CD4-positive, alpha-beta T cell treated with Interleukin-6 for 4 hours (primary cell): ENCODE measurements at places on chromosomes 3 and 15.

DNA sequence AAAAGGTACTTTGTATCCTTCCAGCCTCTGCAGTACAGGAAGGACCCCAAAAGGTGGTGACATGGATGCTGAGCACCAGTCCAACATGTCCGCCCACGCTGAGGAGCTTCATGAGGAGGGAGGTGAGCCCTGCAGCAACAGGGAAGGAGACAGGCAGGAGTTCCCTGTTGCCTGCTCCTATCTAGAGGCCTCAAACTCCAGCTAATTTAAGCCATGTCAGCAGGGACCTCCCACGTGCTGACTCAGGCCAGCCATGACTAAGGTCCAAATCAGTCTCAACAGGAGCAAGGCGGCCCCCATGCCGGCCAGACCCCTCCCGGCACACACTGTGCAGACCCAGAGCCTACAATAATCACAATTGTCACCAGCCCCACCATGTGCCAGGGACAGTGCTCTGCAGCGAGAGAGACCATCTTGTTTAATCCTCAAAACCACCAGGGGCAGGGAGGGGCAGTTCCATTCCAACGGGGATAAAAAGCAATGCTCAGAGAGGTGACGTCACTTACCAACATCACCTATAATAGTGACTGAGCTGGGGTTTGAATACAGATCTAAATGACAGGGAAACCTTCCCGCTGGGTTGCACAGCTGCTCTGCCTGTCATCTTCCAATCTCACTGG lies 54.5 kb upstream of the GATA2 start:
- DNase-seq: no peak

GRCh38 chr3:158769549-158769948 lies 32.3 kb upstream of the MFSD1 start:
- DNase-seq: no peak

- peak; percentile 81 for DNase-seq
Measured at GRCh38 chr15:30903497-30904187, at the start of gene FAN1. TSS of gene FAN1 (plus strand) at chr15:30903915. CDS start at chr15:30904664, 749 bp downstream.

GRCh38 chr3:147921051-147921450 lies 511.9 kb downstream of the ZIC1 start:
- DNase-seq: no peak

GRCh38 chr15:53196242-53196641 lies 406.1 kb upstream of the ONECUT1 start:
- no peak for DNase-seq

DNA sequence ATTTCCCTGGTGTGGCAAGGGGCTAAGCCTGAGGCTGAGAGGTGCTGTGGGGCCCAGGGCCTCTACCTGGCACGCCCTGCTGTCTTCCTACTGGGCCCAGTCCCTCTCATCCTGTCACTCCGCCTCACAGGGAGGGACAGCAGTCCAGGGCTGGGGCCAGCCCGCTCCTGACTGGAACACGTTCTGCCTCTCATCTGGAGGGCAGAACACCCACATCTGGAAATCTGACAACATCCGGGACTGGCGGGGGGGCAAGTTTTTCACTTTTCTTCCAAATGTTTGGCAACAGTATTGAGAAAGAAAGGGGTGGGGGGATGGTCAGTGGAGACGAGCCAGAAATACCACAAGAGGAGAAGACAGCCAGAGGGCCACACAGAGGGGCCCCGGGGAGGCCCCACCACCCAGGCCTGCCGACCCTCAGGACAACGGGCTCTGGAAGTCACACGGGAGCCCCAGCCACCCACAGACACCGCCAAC lies 1.8 kb upstream of the MYL3 start:
- DNase-seq: no peak

- peak; percentile 32 for DNase-seq
Measured at GRCh38 chr3:59436164-59436958, 386.5 kb upstream of the CFAP20DC start.

DNA sequence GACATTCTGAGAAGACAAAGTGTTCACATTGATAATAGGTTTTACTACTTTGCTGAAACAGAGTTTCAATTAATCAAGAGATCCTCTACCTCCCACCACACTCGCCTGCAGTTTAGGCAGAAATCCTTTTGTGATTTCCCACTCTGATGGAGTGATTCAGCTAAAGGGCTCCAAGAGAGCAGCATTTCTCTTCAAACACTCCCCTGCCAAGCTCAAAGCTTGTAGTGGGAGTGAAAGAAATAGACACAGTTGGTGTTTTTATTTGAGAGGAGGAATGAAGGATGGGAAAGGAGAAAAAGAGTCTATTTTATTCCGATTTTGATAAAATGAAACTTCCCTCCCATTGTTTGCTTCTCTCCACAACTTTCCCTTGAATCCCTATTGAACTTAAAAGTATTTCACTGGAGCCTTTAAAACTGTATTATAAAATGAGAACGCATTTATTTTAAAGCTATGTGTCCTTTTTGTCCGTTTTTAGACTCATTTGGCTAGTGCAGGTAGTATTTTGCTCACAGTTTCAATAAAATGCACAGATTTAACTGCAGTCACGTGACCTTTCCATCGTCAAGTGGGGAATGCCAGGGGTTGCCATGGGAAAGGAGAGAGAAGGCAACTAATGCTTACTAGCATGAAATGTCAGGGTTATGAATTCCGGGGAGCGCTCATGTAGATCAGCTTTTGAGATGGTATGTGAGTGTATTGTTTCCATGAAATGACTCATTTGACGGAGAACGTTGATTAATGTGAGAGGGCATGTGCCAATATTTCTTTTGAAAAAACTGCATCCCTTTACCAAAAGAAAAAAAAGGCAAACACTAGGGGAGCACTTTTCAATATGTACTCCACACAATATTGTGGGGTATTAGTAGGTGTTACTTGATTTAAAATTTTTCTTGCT lies 7.7 kb upstream of the OSBPL11 start:
- DNase-seq: no peak

- no peak for DNase-seq
Measured at GRCh38 chr3:46484911-46485778, 12.6 kb upstream of the RTP3 start.

DNA sequence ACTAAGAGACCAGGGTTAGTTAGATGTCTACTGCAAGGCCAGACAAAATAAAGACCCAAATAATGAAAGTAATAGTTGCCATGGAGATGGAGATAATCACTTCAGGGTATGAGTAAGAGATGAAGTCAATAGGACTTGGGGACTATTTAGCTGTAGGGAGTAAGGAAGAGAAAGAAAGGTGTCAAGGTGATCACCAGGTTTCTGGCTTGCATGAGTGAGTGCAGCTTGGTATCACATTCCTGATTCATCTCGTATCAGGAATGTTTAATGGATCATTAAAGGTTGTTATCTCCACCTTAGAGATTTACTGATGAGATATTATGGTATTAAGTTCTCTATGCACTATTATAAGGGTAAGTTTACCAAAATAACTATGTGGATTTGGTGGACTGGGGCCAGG lies 357.4 kb upstream of the ATP11B start:
- DNase-seq: no peak

DNA sequence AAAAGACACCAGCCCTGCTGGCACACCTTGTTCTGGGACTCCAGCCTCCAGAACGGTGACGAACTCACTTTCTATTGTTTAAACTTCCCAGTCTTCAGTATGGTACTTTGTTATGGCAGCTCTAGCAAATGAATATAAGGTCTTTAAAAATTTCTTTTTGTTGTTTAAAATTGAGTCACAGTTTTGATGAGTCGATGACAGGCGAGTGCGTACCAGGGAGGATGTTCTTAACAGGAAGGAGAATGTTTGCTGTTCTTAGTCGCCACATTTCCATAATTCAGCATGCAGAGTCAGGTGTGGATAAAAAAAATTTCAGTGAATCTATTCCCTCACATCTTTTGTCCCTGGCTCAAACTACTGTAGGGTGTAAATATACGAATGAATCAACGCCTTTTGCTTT lies 12.4 kb downstream of the DNASE1L3 start:
- DNase-seq: no peak

DNA sequence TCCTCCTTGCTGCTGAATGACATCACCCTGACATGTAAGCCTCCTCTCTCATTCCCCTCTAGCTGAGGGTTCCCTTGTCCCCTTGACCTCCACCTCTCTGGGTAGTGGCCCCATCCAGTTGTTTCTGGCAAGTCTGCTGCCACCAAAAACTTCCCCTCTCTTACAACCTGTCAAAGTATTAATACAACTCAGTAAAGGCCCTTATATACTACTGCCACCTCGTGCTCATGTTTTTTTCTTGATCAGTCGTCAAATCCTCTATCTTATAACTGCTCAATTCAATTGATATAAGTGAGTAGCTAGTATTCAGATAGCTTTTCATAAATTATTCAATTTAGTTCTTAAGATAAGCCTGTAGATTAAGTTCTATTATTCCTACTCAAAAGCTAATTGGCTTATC lies 249.6 kb downstream of the MBNL1 start:
- DNase-seq: no peak

- DNase-seq: no peak
Measured at GRCh38 chr3:122927726-122928125, 99.8 kb downstream of the SEMA5B start.

DNA sequence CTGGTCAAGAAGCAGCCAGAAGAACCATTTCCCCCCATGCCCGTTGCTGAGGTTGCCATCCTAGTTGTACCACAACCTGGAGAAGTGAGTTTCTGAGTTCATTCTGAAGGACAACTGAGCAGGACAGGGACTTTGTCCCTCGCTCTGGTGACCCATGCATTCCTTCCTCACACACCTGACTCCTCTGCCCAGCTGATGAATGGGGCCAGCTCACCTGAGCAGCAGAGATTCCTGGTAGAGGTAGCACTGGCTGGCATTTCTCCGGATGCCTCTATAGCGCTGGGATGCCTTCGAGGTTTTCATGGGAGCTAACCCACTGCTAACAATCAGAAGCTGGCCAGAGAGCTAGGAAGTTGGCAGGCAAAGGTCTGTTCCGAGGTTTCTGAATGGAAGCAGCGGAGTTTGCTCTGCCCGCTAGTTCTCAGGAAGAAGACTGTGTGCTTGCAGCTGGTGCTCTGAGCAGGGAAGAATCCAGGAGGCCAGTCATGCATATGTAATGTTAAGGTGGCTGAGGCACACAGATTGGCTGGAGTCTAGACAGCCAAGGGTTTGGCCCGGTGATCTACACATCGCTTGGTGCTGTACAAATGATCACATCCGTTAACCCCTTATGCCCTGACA lies at the start of gene TMC3:
TMC3 (minus strand) TSS at position 439 of the 621 bp plus-strand sequence; CDS start at position 303, 136 bp downstream.
- DNase-seq: no peak

DNA sequence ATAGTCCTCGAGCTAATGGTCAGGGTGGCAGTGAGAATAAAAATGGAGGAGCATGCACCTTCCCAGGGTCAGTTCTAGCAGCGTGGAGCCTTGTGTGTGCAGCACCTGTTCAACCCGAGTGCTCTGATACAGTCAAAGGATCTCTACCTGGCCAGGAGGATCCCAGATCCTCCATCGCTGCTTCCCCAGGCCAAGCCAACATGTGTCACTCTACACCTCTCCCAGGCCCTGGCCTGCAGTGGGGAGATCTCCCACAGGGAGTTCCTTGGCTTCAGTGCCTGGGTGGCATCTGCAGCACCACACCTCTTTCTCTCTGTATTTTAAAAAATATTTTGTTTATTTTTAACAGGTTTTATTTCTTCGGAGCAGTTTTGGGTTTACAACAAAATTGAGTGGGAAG lies 414.8 kb upstream of the C2CD4B start:
- DNase-seq: no peak

GRCh38 chr3:141928631-141929270 lies 52.3 kb downstream of the ATP1B3 start:
- DNase-seq: no peak

DNA sequence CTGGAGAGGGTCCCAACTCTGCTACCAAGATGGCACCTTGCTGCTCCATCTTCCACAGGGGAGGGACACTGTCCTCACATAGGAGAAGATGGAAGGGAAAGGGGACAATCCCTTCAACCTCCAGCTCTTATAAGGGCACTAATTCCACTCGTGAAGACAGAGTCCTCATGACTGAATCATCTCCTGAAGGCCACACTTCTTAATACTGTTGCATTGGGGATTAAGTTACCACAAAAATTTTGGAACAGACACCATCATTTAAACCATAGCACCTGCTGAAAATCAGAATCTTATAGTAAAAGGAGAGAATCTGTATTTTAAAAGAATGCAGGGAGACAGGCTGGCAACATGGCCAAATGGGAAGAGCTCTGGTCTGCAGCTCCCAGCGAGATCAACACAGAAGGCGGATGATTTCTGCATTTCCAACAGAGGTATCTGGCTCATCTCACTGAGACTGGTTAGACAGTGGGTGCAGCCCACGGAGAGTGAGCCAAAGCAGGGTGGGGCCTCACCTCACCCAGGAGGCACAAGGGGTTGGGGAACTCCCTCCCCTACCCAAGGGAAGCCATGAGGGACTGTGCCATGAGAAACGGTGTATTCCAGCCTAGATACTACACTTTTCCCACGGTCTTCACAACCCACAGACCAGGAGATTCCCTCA lies 69.4 kb upstream of the LIPC start:
- no peak for DNase-seq

DNA sequence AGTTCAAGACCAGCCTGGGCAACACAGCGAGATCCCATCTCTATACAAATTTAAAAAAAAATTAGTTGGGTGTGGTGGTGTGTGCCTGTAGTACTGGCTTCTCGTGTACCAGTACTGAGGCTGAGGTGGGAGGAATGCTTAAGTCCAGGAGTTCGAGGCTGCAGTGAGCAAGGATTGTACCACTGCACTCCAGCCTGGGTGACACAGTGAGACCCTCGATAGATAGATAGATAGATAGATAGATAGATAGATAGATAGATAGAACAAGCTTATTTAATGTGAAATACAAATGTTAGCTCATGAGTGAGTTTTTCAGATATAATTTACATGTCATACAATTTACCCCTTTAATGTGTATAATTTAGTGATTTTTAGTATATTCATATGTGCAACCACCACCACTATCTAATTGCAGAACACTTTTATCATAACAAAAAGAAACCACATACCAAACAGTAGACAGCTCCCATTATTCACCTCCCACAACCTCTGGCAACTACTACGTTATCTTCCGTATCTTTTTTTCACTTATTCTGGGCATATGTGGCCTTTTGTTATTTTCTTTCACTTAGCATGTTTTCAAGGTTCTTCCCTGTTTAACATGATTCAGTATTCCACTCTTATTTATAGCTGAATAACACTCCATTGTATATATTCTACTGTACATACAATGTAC lies 13.1 kb upstream of the PRRT3 start:
- DNase-seq: no peak

DNA sequence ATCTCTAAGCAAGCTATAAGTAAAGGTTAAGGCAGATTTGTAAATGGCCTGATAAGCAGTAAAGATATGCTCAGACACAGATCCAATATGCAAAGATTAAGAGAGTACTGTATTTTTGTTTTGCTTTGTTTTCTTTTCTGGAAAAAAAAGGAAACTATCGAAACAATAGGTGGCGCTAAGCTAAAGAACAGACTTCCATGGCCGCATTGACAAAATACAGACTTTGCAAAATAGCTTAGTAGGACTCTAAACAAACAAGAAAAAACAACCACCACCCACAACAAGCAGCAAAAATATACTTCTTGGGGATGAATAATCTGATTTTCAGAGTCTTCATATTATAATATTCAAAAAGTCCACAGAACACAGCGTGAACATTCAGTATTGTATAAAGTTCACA lies 758.4 kb upstream of the ROBO1 start:
- DNase-seq: no peak

GRCh38 chr15:73695773-73696640 lies 11.8 kb downstream of the CD276 start:
- DNase-seq: no peak
